ENCODE measurements at places on chromosomes 6 and 20.

- DNase-seq: no peak
These were observed 84.9 kb upstream of the HTR1B start for GRCh38 chr6:77548190-77548589.

DNA sequence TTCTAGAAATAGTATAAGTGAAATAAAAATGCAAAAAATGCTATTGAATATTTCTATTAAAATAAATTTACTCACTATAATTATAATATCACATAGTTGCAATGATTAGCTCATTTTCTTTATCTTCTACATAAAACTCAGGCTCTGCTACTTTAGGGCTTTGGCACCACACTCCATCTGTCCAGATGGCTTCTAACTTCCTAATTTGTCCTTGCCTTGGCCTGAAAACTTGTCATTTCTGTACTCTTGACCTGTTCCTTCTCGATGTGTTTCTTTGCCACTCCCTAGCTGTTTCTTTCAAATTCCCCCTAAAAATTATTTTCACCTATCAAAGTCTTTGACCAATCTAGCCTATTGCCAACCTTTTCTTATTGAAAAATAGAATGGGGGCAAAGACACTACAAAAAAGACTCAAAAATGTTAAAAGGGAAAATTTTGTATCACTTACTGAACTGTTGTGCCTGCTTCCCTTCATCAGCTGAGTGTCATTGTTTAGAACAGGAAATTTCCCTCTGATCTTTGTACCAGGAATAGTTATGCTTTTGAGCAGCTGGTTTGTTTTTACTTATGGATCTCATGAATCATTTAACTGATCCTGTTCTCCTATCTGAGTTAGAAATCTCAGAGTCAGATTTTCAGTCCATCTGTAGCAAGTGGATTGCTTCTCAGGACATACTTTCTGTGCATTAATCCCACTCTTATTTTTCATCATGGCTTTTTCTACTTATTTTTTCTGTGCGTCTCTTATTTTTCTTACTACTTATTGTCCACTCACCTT is 279.2 kb upstream of the CNR1 start:
- no peak for DNase-seq

GRCh38 chr20:17904027-17904426 is 64.6 kb downstream of the SNX5 start:
- no peak for DNase-seq

DNA sequence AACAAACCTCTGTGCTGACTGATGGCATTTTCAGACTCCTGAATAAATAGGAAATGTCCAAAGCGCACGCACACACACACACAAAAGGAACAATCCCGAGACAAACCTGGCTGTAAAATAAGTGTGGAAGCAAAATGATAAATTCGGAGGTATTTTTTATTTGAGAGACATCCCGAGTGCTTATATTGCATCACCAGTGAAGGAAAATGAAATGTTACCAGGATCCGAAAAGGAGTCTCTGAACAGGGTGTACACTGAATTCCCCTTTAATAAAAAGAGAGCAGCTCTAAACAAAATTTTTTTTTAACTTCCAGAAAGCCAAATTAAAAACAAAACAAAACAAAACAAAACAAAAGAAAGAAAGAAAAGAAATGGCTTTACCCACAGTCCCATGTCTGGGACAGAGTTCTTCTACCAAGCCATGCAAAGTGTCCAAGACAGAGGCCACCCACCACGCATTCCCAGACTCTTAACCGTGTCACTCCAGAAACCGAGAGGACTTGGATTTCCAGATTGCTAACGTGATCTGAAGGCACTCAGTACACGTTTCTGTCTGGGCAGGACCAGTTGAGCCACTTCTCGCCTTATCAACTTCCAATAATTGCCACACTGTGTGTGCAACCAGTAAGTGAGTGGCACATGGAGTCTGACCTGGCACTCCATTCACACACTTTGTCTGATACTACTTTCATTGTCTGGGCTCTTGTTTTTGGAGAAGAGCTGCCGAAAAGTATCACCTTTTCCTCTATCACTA is 817 bp downstream of the ME1 start:
- no peak for DNase-seq

DNA sequence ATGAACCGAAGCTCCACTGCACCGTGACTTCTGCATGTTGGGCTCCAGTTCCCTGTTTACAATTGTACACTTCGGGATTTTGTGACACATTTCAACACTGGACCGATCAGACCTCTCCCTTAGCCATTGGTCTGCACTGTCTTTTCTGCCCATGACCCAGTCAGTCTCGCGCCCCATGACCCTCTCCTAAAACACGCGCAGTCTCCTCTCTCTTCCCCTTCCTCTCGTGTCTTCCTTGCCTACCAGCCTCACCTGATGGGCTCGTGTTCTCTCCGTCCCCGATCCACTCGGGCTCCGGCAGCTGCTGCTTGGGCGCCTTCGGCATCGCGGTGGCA is 535 bp upstream of the ABCF1 start:
- no peak for DNase-seq

DNA sequence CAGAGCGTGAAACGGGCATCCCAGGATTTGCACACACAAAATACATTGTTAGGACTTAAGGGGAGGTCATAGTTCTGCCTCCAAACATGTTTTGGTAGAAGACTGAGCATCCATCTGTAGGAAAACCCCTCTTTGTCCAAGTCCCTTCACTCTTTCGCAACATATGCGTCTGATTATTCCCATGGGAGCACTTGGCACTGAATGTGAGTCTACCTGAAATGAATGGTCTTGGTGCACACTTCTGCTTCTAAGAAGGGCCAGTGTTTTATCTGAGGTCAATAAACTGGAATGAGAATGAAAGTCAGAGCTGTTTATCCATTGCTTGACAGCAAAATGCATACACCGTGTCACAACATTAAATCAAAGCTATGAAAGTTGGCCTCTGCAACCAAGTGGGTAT is 33.0 kb downstream of the GJA10 start:
- DNase-seq: no peak
